ENCODE measurements at places on chromosomes 2 and 18.

- DNase-seq, result no peak
Observed at GRCh38 chr2:130822766-130823165, 13.9 kb upstream of the ARHGEF4 start.

DNA sequence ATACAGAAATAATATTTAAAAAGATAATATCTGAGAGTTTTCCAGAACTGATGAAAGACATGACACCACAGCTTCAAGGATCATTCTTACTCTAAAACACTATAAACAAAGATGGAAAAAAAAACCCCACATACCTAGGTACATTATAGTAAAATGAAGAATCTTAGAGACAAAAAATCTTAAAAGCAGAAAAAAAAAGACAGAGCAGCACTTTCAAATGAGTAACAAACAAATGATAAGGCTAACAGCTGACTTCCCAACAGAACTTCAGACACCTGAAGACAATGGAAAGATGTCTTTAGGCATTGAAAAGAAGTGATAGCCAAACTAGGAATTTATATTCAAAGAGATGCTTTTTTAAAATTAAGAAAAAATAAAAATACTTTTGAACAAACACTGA, 21.2 kb upstream of the AFF3 start:
- no peak for DNase-seq

DNA sequence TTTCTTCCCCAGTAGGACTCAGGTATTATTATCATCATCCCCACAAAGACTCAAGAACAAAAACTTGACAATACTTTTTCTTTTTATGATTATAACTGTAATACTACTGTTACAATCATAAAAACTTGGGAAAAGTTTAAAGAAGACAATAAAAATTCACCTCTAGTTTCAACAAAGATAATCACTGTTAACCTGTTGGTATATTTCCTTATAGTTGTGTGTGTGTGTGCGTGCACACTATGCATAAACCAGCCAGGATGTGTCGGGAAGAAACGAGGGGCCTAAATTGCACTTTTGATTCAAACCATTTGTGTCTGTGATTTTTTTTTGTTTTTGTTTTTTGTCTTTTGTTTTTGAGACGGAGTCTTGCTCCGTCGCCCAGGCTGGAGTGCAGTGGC, 233.0 kb downstream of the TPGS2 start:
- no peak for DNase-seq

- no peak for DNase-seq
Observed at GRCh38 chr18:38035193-38035592, 469.6 kb upstream of the CELF4 start.
